Stimulated activated CD8-positive, alpha-beta memory T cell treated with anti-CD3 and anti-CD28 coated beads, Interleukin-12 subunit alpha, Interleukin-12 subunit beta, amount 100 ng/mL, for 4 hours (primary cell): ENCODE measurements at places on chromosomes 3 and 15.

GRCh38 chr3:56238299-56238698, 230.0 kb downstream of the ERC2 start:
- DNase-seq, result no peak

DNA sequence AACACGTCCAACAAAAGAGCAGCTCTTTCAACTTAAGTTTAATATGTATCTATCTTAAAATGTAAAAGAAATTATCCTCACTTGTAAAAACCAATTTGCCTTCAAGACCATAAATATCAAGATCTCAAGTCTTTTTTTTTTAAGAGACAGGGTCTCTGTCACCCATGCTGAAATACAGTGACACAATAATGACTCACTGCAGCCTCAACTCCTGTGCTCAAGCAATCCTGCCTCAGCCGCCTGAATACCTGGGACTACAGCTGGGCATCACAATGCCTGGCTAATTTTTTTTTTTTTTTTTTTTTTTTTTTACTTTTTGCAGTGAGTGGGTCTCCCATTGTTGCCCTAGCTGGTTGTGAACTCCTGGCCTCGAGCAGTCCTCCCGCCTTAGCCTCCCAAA, 26.0 kb downstream of the ACAP2 start:
- no peak for DNase-seq

- no peak for DNase-seq
Observed at GRCh38 chr3:101146946-101147345, 153.7 kb upstream of the ABI3BP start.

- no peak for DNase-seq
Observed at GRCh38 chr3:11386465-11387113, 114.4 kb downstream of the ATG7 start.

DNA sequence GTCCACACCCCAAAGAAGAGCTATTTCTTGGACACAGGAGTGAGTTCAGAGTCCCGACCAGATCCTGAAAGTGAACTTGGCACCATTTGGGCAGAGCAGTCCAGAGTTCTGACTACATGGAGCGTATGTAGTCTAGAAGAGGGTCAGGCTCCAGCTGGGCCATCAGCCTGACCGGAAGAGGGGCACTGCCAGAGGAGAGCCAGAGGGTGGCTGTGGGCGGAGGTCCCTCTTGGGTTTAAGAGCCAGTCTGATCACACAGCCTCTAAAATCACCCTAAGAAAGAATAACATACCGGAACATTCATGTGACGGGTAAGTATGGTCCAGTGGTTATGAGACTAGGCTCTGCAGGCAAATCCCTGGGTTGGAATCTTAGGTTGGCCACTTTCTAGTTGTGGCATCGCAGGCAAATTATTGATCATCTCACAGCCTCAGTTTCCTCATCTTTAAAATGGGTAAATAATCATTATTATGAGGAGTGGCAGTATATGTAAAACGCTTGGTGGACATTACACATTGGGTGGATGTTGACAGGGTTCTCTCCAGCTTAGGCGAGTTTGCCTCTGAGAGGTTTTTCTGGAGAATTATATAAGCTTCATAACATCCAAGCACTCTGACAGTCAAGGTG, 2.1 kb upstream of the RAP2B start:
- no peak for DNase-seq

- no peak for DNase-seq
Observed at GRCh38 chr3:53890726-53891475, 758 bp downstream of the SELENOK start.

DNA sequence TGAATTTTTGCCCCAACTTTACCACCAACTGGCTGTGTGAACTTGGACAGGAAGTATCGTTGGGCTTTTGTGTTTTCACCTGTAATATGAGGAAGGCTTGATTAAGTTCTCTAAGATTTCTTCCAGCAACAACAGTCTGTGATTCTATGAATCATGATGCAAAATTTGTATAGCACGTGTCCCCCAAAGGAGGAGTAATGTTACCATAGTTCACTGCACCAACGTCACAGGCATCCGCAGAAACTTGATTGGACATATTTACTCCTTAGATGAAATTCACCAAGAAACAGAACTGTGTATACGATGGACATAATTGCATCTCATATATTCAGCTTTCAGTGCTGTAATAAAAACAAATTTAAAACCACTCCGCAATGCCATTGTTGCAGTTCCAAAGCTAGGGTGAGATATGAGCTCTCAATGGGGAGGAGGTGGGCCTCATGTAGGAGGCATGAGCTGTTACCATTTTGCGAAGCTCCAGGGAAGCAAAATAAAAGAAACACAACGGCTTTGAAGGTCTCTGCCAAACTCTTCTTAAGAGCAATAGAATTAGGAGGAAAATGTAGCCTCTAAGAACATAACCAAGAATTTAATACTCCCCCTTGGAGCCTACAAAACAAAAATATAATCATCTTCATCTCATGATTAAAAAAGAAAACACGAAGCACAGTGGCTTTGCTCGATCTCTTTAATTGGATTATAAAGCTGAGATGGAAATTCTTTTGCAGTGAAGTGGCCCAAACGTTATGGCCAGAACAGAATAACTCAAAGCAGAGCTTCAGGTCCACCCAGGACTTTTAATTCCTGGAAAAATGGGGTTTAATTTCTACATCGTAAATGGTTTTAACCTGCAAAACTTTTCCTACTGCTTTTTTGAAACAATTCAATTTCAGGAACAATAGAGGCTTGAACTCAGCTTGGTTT, 80.7 kb downstream of the CHST2 start:
- no peak for DNase-seq

GRCh38 chr3:115040673-115041286, 106.3 kb downstream of the ZBTB20 start:
- DNase-seq, result no peak

- DNase-seq, result no peak
Observed at GRCh38 chr3:65344444-65344843, 656.6 kb upstream of the ADAMTS9 start.

DNA sequence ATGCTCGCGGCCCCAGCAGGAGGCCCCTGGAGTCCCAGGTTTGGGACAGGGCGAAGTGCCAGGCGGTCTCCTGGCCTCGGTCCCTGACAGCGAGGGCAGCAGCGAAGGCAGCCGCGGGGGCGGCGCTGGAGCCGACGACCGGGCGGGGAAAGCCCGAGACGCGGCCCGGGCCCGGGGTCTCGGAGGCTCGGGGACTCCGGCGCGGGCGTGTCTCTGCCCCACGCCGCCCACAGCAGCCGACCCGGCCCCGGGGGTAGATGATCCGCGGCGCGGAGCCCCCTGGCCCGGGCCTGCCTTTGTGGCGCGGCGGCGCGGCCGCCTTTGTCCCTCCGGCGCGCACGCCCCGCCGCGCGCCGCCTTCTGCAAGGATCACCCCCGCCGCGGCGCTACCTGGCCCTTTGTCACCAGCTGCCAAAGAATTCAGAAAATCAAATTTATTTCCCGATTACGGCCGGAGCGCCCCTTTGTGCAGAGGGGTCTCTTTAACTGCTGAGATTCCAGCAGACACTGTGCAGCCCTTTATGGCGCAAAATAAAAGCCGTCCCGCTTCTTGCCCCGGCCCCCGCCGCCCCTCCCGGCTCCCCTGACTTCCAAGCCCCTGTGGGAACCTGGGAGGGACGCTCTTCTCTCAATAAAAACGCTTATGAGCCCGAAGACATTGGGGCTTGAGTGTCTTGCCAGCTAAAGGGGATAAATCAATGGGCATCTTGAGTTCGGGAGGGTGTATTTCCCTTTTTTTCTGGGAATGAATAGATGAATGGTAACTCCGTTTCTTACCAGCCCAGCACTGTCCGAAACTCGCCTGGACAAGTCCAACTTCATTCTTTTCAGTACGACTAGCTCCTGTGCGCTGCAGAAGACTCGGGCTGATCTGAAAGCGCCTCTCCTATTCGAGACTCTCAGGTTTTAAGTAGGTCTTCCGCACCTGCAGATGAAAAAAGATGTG, 68.4 kb downstream of the HES1 start:
- no peak for DNase-seq

DNA sequence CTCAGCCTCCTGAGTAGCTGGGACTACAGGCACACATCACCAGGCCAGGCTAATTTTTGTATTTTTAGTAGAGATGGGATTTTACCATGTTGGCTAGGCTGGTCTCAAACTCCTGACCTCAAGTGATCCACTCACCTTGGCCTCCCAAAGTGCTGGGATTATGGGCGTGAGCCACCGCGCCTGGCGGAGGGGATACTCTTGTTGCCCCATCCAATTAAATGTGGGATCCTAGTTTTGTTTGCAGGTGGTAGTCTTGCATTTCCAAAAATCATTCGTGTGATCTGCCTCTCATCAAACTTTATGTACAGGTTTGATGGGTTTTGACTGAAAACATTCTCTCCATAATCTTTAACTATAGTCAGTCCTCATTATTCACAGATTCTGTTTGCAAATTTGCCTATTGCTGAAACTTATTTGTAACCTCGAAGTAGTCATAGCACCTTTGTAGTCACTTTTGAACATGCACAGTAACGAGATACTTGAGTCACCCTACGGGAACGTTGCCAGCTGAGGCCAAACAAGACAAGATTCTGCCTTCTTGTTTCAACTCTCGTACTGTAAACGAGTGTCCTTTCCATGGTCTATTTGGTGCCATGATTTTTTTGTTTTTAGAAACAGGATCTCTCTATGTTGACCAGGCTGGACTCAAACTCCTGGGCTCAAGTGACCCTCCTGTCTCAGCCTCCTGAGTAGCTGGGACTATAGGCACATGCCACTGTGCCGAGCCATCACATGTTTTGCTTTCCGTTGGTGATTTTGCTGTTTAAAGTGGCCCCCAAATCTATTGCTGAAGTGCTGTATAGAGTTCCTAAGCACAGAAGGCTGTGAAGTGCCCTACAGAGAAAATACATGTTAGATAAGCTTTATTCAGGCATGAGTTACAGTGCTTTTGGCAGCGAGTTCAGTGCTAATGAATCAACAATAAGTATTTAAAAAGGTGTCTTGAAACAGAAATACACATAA, 8.1 kb upstream of the MAPK6 start:
- no peak for DNase-seq

- DNase-seq, result no peak
Observed at GRCh38 chr15:61038387-61038786, 190.7 kb downstream of the RORA start.

- no peak for DNase-seq
Observed at GRCh38 chr15:45112591-45113379, 1.2 kb downstream of the DUOX2 start.

- no peak for DNase-seq
Observed at GRCh38 chr15:48940508-48940907, 23.2 kb downstream of the SHC4 start.

- DNase-seq, result no peak
Observed at GRCh38 chr15:90862487-90862886, 5.9 kb upstream of the FURIN start.

DNA sequence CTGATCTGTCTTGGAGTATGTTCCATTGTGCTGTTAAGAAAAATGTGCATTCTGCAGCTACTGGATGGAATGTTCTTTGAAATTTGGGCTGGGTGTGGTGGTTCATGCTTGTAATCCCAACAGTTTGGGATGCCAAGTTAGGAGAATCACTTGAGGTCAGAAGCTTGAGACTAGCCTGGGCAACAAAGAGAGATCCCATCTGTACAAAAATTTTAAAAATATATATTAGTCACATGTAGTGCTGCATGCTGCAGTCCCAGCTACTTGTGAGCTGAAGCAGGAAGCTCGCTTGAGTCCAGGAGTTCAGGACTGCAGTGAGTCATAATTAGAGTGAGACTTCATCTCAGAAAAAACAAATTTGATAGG, 62.8 kb upstream of the PLSCR4 start:
- DNase-seq, result no peak

DNA sequence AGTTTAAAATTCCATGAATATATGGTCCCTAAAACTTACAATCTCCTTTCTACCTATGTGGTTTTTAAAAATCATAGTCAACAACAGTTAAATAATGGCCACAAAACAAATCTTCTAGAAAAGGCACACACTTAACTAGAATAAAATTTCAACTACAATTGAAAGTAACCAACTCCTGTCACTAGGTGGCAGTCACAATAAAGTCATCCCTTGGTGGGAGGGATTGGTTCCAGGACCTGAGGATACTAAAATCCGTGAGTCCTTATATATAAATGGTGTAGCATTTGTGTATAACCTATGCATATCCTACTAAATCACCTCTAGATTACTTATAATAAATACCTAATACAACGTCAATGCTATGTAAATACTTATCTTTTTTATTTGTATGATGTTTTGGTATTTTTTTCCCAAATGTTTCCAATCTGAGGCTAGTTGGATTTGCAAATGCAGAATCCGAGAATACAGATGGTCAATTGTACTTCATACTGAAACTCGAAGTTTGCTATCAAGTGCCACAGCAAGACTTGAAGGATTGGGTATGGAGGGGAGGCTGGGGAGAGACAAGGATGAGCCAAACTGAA, 172.6 kb downstream of the FMN1 start:
- DNase-seq, result no peak

- DNase-seq, result no peak
Observed at GRCh38 chr3:117695321-117695720, 985.7 kb downstream of the TUSC7 start.

DNA sequence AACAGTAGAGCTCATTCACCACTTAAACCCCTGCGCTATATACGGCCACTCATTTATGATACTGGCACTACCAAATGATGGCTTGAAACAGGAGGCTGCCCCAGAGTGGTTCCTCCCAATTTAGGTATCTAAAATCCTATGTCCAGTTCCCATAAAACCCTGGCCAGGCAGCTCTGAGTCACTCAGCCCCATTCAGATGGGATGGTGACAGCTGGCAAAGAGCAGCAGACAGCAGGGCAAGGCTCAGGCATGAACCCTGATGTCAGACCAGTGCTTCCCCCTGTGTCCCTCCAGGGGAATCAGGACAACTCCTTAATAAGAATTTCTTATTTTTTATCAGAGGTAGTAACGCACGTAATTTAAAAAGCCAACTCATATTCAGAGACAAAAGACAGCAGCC, 77.2 kb upstream of the RNU6-1 start:
- DNase-seq, result no peak

GRCh38 chr15:99264125-99264524, 12.8 kb downstream of the LRRC28 start:
- DNase-seq, result no peak

DNA sequence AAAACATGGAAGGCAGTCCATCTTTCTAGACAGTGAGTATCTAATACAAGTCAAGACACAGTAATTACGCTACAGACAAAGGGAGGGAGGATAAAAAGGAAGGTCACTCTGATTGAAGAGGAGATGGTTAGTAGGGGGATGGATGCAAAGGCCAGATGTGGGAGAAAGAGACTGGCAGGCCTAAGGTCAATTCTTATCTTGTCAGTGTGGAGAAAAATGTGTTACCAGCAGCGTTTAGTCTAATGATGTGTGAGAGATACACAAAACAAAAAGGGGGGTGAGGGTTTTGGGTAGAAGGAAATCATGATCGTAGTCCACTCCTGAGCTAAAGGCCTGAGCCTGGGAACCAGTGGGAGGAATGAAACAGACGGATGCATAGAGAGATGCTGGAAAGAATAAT, 46.7 kb downstream of the RFTN1 start:
- DNase-seq, result no peak
